ENCODE measurements at places on chromosomes 16 and 17. TPM values are rescaled to one million over a fixed set of nuclear protein-coding genes. Genes with fewer than 3 reads are reported as not detected.

The MYH2 gene
- total RNA-seq: not detected

The CHST5 gene
- total RNA-seq: 0.41 TPM

The CPNE7 gene
- 15.1 TPM for total RNA-seq

The ERAL1 gene
- total RNA-seq: 19.6 TPM

The FAM20A gene
- 2.4 TPM for total RNA-seq

The SLC4A1 gene
- 4.9 TPM for total RNA-seq

The C16orf96 gene
- 0.41 TPM for total RNA-seq

The IRX3 gene
- under 0.01 TPM for total RNA-seq

All from frontal cortex (tissue), 4 donors.